ENCODE measurements at places on chromosomes 6 and 20.

DNA sequence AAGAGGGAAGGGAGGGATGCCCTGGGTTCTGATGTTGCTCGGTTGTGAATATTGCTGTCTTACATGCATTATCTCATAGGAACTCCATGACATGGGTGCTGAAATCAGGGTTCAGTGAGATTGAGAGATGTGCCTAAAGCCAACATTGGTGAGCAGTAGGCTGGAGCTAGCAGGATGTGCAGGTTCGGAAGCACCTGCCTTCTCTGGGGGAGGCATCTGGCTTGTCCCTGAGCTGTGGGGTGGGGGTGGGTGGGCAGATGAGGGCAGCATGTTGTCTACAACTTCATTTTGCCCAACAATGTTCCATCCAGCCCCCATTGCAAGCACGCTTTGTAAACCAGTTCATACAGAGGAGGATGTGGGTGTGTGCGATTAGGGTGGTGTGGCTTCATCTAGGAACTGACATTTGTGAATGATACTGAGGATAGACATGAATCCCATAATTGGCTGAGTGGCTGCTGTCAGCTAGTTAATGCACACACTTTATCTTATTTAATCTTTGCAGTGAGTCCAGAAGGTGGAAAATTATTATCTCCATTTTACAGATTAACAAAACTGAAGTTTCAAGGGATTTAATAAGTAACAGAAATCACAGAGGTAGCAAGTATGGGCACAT lies 119.4 kb downstream of the SYNDIG1 start:
- no peak for DNase-seq

DNA sequence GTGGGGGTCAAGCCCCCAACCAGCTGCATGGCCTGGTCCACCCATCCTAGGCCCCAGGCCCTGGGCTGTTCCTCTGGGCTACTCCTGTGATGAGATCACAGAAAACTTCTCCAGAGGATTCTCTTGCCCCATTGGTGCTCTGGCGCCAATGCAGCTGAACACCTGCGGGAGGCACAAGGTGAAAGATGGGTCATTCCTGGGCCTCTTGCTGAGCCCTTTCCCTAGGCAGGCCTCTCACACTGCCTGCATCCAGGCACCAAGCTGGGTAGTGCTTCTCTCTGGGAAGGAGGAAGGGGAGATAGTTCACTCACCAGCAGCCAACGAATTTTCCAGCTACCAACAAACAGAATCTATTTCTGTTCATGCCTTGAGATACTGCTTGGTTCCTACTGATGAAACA lies 142.1 kb downstream of the PXDC1 start:
- DNase-seq = no peak

DNA sequence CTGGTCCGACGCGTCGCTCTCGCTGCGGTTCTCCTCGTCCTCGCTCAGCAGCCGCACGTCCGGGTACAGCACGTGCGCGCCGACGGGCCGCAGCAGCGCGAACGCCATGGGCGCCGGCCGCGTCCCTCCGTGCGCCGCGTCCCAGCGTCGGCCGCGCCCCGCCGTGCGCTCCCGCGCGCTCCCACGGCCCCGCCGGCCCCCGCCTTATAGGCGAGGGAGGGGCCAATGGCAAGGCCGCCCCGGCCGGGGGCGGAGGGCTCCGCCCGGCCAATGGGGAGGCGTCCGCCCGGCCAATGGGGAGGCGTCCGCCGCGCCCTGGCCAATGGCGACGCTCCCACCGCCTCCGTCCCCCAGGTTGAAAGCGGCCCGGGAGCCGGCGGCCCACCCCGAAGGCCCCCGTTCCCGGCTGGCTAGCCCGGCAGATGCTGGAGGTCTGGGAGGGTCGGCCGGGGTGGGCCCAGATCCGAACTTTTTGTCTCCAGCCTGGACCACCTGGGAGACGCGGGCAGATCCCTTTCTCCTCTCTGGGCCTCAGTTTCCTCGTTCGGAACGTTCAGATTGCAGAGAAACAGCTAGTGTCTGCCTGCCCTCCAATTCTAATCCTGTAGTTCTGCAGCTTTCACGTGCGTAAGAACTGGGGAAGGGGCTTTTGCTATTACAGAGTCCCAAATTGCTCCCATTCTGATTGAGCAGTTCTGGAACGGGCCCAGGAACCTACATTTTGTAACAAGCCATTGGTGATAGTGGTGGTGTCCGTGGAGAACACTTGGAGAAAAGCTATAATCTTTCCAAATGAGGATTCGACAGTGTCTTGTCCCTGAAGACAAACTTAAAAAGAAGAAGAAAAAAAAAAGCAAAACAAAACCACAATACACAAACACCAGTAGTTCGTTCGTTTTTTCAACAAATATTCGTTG lies at the start of gene TCF15:
Gene TCF15, minus strand, starts transcription at position 180 of the 917 bp plus-strand sequence. Its CDS starts 72 bp downstream, at position 108.
- peak; percentile 91 for DNase-seq

DNA sequence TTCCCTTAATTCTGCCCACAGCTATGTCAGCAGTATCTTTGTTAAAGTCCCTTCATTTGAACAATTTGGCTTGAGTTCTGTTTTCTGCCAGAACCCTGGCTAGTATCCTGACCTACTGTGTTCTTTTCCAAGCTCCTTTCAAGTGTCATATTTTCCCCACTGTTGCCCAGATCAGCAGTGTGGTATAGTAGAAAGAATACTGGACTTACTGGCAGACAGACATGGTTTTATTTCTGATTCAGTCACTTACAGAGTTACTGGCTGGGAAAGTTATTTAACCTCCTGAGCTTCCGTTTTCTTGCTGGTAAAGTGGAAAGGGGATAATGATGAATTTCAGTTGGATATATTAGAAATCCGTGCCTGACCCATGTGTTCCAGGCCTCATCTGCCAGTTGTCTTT lies 39.8 kb upstream of the RAB23 start:
- no peak for DNase-seq

DNA sequence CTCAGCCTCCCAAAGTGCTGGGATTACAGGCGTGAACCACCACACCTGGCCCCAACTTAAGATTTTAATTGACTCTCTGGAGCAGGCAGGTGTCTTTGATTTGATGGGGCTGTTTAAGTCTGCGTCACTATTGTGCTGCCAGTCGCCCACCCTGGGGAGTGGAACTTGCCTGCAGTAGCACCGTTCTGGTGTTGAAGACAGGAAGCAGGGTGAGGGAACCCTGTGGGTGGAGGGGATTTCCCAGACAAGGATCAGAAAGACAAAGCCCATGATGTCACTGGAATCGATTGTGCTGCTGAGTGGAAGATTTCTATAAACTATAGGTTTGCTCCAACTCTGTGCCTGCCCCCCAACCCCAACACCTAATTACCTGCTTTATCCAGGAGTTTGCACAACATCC lies 11.0 kb downstream of the ALDH8A1 start:
- DNase-seq = no peak

DNA sequence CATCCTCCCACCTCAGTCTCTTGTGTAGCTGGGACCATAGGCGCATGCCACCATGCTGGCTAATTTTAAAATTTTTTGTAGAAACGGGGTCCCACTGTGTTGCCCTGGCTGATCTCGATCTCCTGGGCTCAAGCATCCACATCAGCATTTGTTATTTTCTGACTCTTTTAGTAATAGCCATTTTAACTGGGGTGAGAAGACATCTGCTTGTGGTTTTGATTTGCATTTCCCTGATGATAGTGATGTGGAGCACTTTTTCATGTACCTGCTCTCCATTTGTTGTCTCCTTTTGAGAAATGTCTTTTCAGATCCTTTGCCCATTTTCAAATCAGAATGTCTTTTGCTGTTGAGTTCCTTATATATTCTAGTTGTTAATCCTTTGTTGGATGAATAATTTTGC lies 22.2 kb upstream of the TULP4 start:
- no peak for DNase-seq

DNA sequence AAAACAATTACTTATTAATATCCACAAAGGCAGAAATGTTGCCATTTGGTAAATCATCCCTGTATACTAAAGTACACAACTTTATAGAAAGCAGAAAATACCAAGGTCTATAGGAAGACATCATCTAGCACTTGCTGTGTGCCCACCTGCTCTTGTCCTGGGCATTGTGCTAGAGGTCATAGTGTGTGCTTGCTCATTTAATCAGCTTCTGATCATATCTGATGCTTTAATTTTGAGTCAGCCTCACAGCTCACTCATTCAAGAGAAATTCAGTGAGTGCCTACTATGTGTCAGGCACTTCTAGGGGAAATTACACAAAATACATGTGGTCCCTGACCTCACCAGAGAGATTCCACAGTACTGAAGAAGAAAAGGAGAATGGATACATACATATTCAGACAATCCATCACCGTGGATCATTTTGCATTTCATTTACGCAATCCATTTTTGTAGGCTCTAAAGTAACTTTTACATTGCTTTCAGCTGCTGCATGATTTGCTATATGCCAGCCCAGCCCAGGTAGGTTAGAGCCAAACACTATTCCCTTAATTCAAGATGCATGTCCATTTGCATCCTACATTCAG lies 167.9 kb upstream of the MCHR2 start:
- no peak for DNase-seq

DNA sequence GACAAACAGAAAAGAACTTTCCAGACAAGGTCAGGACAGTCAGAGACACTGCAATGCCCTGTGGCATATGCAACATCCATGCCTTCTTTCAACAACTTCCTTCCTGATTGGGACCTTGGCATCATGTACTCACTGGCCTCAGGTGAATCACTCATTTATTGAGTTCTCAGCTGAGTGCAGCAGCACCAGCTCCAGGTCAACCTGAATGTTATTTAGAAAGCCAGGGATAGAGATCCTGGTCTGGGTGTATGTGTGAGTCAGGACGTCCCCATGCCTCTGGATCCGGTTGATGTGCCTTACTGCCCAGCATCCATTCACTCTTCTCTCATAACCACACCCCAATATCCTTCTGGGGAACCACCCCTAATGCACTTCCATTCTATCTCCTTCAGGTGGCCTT lies 54.4 kb downstream of the SNRNP48 start:
- DNase-seq = no peak

DNA sequence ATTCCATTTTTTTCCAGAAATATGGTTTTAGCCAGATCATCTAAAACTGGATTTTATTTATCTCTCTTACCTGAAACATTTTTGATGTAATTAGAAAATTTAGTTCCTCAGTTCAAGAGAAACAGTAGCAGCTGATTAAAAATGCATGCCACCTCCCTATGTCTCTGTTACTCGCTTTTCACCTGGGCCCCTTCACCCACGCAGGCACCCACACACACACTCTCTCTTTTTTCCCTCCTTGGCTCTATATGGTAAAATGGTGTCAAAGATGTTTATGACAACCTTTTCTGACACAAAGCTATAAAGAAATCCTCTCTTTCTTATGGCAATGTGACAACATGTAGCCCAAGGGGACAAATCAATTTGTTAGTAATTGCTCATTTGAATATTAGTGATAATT lies 5.8 kb upstream of the SGK1 start:
- no peak for DNase-seq

DNA sequence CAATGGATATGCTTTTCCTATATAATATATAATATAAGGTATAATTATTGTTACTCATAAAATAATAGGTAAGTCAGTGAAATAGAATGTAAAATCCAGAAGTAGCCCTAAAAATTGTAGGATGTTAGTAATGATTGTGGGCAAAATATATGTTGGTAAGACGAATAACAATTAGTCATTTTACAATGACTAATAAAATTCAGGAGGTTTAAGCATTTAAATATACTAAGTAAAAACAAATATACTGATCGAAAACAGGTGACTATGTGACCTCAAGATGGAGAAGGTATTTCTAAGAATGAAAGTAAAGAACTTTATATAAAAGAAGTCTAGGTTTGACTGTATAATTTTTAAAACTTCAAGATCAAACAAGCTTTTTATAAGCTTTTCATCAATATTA lies 28.9 kb downstream of the FUCA2 start:
- no peak for DNase-seq

DNA sequence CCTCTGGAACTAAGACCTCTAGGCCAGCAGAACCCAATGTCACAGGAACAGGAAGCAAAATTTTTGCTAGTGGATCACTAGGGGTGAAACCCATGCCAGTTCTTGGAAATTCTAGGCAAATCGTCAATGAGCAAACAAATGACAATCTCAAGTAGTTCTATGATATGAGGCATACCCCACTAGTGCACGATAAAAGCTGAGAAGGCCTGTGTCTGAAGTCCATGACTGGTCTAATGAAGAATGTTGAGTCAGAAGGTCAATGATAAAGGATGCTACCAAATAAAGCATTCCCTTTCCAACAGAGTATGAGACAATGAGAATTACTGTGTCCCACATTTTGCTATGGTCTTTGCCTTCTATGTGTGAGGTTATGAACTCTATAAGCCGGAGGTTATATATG lies 149.4 kb upstream of the NOX3 start:
- no peak for DNase-seq

GRCh38 chr6:37956711-37957275 lies 137.3 kb downstream of the ZFAND3 start:
- DNase-seq = no peak

DNA sequence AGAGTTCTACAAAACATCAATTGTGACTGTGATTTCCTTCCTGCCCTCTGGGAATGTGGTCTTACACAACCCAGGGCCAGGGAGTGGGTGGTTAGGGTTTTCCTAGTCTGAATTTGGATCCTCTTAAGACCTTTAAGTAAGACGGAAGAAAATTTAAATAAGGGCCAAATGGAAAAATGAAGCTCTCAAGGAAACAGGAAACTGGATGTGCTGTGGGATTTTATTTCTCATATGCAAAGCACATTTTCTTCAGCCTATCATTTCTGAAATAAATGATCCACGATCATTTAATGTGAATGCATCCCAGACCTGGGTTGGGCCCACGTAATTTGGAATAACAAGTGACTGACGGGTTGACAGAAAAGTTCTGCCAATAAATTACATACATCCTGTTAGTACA lies 243.6 kb downstream of the CLIC5 start:
- no peak for DNase-seq

GRCh38 chr20:17501701-17502100 lies 29.5 kb downstream of the BFSP1 start:
- no peak for DNase-seq

DNA sequence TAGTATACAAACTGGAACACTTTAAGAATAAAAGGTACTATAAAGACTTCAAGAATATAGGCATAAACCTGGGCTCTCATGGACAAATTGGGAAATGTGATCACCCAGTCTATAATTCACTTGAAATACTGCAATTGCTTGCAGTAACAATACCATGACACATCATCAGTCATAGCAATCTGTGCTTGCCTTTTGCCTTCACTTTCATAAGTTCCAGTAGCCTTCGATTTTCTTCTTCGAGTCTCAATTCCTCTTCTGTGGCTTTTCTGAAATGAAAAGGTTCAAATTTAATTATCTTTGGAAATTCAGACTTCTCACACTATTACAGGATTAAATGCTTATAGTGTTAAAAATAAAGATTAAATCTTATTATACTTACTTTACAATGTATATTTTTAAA lies 96.3 kb upstream of the ZBTB24 start:
- DNase-seq = no peak

DNA sequence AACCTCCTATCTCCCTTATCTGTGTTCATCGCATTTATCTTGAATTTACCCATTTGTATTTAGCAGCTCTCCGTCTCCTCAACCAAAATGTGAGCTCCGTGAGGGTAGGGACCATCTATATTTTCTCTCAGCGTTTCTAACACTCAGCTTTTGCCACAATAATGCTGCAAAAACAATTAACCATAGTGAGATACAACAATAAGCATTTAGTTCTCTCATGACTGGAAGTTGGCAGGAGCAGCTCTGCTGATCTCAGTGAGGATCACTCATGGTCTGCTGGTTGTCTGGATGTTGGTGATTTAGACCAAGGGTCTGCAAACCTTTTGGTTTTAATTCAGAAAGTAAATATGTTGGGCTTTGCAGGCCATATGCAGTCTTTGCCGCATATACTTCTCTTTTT lies 394.8 kb upstream of the RNF217 start:
- DNase-seq = no peak
